ENCODE measurements at places on chromosomes 16 and 17. TPM values are rescaled to one million over a fixed set of nuclear protein-coding genes. Genes with fewer than 3 reads are reported as not detected.

Gene SERPINF2
- total RNA-seq = 0.55 TPM

DNA sequence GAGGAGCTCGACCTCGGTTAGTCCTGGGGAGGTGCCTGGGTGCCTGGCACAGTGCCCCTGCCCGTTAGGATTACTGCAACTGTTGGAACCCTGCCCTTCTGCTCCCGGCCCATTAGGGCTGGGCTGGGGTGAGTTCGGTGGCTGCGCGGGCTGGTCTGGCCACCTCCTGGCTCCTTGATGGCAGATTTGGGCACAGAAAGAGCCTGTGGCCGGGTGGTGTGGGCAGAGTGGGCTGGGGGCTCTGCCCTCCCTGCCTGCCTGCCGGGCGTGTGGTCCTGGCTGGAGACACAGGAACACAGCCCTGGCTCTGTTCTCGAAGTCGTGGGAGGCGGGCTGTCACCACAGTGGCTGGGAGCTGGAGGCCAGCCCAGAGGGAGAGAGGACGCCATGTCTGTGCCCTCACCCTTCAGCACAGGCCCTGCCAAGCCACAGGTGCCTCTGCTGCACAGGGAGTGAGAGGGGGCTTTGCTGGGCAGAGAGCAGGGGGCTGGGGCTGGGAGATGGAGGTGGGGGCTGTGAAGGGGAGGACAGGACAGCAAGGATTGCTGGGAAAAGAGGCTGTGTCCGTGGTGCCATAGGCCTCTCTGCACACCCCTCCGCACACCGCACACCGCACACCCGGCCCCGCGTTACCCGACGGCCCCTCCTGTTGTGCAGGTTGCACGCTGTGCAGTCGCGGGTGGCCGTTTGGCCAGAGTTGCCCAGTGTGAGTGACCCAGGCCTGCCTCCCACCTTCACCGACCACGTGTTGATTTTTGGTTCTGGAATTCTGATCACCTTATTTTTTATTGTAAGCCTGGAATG lies 236.6 kb upstream of the GSE1 start:
- H3K4me1 ChIP-seq = peaks cover 11% of the 10 kb centered on the region
- no peaks in the 10 kb centered on the region for H3K36me3 ChIP-seq
- H3K27ac ChIP-seq = no peak overlapping the region
- H3K4me3 ChIP-seq = no peak overlapping the region
- no peak for DNase-seq
- peaks cover 6% of the 10 kb centered on the region for H3K27me3 ChIP-seq

DNA sequence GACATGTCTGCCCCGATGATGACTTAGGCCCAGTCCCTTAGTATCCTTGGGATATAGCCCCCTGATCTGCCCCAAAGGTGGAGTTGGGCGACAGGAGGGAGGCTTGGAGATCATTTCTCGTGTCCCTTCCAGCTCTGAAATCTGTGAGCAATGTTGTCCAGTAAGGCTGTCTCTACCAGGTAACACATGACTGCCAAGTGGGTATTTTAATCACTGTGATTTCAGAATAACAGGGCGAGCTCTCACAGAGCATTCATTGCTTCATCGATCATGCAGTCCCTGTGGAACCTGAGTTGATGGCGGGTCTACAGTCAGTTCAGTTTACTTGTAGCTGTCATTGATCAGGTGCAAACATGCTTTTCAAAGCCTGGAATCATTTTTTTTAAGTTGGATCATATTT lies 39.2 kb downstream of the KSR1 start:
- no peak overlapping the region for H3K4me3 ChIP-seq
- no peak for DNase-seq
- H3K27me3 ChIP-seq = no peaks in the 10 kb centered on the region
- peaks cover 23% of the 10 kb centered on the region for H3K36me3 ChIP-seq
- no peak overlapping the region for H3K27ac ChIP-seq
- peaks cover 4% of the 10 kb centered on the region for H3K4me1 ChIP-seq

Gene HSD17B2
- not detected for total RNA-seq

GRCh38 chr17:799261-799660 lies 17.1 kb downstream of the MRM3 start:
- no peaks in the 10 kb centered on the region for H3K27me3 ChIP-seq
- no peak for DNase-seq
- H3K36me3 ChIP-seq = no peaks in the 10 kb centered on the region

DNA sequence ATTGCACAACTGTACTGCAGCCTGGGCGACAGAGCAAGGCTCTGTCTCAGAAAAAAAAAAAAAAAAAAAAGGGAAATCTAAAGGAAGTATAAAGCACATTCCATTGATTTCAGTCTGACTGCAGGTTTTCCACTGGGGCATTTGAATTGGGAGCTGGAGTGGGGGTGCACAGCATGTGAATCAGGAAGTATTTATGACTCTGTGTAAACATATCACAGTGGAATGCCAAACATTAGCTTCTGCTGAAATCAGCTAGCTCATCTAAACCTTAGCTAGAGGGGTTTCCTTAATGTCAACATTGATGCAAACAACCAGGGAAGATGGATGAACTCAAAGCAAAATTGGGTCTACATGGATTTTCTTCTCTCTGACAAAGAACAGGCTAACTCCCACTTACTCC lies 641.0 kb upstream of the EEF2KMT start:
- no peak for DNase-seq
- no peaks in the 10 kb centered on the region for H3K4me1 ChIP-seq
- no peak overlapping the region for H3K4me3 ChIP-seq

DNA sequence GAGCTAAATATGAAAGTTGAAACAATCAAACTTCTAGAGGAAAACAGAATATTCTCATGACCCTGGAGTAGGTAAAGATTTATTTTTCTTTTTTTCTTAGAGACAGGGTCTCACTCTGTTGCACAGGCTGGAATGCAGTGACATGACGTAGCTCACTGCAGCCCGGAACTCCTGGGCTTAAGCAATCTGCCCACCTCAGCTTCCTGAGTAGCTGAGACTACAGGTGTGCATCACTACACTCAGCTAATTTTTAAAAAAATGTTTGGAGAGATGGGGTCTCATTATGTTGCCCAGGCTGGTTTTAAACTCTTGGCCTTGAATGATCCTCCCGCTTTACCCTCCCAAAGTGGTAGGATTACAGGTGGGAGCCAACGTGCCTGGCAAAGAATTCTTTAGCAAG lies 15.5 kb downstream of the IKZF3 start:
- no peak for DNase-seq
- no peaks in the 10 kb centered on the region for H3K27me3 ChIP-seq
- peaks cover 15% of the 10 kb centered on the region for H3K36me3 ChIP-seq
- H3K4me3 ChIP-seq = no peak overlapping the region

Gene ZNF287
- 7.4 TPM for total RNA-seq

Gene CHAD
- not detected for total RNA-seq

- H3K27ac ChIP-seq = peak overlapping the region; percentile 11
- DNase-seq = no peak
- peaks cover 64% of the 10 kb centered on the region for H3K36me3 ChIP-seq
- H3K4me3 ChIP-seq = no peak overlapping the region
- H3K27me3 ChIP-seq = no peaks in the 10 kb centered on the region
Observed at GRCh38 chr17:2067048-2067561, 12.2 kb downstream of the HIC1 start.

GRCh38 chr16:72410492-72410891 lies 238.5 kb upstream of the PMFBP1 start:
- no peak overlapping the region for H3K27ac ChIP-seq
- H3K36me3 ChIP-seq = no peaks in the 10 kb centered on the region
- no peak for DNase-seq
- no peak overlapping the region for H3K4me3 ChIP-seq

DNA sequence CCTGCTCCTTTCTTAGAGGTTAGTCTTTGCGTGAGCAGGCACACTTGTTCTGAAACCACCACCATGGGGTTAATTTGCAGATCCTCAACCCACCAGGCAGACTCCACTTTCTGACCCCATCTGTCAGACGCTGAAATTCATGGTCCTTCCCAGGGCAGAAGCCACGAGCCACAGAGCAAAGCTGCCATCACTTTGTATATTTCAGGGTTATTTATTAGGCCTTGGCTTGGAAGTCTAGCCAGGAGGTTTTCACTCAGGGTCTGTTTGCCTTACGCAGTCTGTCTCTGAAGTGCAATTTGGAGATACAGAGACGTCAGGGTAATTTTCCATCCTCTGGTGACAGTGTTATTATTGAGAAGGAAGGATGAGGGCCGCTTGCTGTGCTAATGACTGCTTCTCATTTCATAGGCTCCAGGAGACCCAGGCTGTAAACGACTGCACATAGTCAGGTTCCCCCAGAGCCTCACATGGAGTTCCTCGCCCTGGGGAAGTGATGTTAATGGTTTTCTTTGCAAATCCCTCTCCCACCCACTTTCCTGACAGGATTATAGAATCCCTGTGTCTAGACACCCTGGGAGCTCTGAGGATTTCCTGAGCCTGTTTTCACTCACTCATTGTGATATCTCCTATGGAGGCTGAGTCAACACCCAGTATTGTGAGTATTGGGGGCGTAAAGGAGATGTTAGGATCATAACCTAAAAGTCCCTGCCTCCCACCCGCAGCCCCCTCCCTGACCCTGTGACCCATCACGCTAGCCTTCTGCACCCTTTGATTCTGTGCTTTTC lies 269.0 kb downstream of the ABCC12 start:
- DNase-seq = no peak
- no peak overlapping the region for H3K27ac ChIP-seq

DNA sequence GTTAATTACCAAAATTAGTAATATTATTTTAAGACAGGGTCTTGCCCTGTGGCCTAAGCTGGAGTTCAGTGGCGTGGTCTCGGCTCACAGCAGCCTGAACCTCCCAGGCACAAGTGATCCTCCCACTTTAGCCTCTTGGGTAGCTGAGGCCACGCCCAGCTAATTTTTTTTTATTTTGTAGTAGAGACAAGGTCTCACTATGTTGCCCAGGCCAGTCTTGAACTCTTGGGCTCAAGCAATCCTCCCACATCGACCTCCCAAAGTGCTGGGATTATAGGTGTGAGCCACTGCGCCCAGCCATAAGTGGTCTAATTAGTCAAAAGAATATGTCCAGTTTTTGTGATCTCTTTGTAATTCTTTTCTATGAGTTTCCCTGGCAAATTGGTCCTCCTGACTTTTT lies 12.0 kb upstream of the CFDP1 start:
- H3K4me1 ChIP-seq = no peaks in the 10 kb centered on the region
- H3K4me3 ChIP-seq = no peak overlapping the region
- H3K27me3 ChIP-seq = no peaks in the 10 kb centered on the region
- no peak for DNase-seq
- H3K27ac ChIP-seq = no peak overlapping the region

GRCh38 chr16:55214412-55214811 lies 109.6 kb upstream of the IRX6 start:
- no peak overlapping the region for H3K27ac ChIP-seq
- no peaks in the 10 kb centered on the region for H3K4me1 ChIP-seq
- H3K27me3 ChIP-seq = no peaks in the 10 kb centered on the region
- H3K4me3 ChIP-seq = no peak overlapping the region
- no peak for DNase-seq

- H3K36me3 ChIP-seq = peaks cover 9% of the 10 kb centered on the region
- no peak for DNase-seq
- H3K4me1 ChIP-seq = peaks cover 6% of the 10 kb centered on the region
- H3K4me3 ChIP-seq = no peak overlapping the region
- H3K27me3 ChIP-seq = peaks cover 75% of the 10 kb centered on the region
Observed at GRCh38 chr17:72119873-72120641, 763 bp upstream of the SOX9 start.

DNA sequence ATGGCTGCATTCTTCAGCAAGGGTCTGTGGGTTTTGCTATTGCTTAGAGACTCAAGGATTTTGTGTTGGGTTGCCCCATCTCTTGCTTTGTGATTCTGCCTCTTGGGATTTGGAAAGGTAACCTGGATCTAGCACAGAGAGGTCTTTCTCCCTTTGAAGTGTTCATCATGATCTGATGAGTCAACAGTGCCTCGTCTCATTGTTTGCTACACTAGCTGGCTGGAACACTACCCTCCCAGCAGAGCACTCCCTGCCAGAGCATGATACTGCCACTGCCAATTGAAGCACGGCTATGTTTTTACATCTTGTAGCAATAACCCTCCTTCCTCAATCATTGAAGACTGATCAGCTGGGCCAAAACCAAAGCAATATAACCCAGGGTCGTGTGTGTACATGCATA lies 361.0 kb downstream of the CDH13 start:
- H3K27me3 ChIP-seq = peaks cover 5% of the 10 kb centered on the region
- no peaks in the 10 kb centered on the region for H3K4me1 ChIP-seq
- no peaks in the 10 kb centered on the region for H3K36me3 ChIP-seq
- no peak for DNase-seq
